ENCODE measurements at places on chromosomes 3 and 15.
A peak's percentile ranks its signal among the peaks of the same experiment; 100 is the strongest.

- DNase-seq = no peak
Measured at GRCh38 chr3:81545572-81545971, 215.9 kb downstream of the GBE1 start.

DNA sequence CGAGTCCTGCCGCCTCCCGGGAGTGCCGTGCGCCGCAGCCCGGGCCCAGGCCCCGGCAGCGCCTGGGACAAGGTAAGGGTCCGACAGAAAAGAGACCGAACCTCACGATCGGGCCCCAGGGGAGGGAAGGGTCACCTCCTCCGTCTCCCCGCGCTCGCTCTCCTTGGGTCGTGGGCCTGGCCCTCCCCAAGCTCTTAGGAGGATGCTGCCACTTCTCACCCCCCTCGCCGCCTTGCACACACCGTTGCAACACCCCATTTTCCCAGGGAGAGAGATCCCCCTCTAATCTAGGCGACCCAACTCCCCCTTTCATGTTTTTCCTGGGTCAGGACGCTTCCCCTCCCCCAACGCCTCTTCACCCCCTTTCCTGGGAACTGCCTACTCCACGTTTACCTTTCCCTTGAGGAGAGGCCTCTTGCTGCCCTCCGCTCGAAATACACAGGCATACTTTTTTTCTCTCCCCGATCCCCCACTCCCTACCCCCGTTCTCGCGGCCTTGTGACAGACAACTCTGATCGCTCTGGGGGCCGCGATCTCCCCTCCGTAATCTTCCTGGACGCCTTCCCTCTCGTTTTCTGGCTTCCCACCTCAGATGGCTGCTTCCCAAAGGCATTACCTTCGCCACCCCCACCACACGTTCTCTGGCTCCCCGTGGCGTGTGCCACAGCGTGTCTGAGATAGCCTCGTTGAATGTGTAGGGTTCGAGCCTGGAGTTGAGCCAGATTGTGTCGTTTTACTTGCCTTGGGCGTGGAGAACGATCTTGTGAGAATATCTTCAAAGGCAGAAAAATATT, 688 bp downstream of the SETD5 start:
- DNase-seq = peak; percentile 56

DNA sequence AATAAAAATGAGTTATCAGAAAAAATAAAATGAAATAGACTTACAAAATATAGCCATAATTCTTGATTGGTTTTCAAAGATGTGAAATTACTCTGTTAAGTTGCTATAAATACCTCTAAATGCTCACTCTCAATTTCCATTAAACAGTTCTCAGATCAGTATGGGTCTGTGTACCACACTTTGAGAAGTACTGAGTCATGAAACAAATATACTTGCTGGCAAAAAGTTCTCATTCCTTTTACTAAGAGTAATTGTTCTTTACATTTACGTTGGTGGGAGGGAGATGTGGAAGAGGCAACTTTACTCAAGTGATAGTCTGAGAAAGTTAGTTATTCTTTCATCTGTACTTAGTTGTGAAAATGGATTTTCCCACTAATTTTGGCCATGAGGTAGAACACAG, 96.3 kb downstream of the ZNF385D start:
- no peak for DNase-seq

- DNase-seq = no peak
Measured at GRCh38 chr3:51950899-51951298, 4.3 kb upstream of the GPR62 start.

DNA sequence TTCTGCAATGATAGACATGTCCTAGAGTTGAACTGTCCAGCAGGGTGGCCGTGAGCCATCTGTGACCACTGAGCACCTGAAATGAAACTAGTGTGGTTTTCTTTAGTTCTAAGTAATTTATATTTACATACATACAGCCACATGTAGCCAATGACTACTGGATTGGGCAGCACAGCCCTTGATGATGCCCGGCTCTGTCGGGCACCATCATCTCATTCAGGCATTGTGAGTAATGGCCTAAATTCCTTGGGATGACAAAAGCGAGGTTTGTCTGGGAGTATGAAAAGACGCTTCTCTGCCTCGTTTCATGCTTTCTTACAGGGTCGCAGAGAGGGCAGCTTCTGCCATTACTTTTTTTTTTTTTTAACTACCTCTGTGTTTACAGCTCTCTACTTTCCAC, 251.9 kb upstream of the HES1 start:
- DNase-seq = no peak

GRCh38 chr3:38552364-38552763, 56.2 kb downstream of the EXOG start:
- DNase-seq = no peak

GRCh38 chr3:16600780-16601536, 4.3 kb downstream of the DAZL start:
- DNase-seq = peak; percentile 83

DNA sequence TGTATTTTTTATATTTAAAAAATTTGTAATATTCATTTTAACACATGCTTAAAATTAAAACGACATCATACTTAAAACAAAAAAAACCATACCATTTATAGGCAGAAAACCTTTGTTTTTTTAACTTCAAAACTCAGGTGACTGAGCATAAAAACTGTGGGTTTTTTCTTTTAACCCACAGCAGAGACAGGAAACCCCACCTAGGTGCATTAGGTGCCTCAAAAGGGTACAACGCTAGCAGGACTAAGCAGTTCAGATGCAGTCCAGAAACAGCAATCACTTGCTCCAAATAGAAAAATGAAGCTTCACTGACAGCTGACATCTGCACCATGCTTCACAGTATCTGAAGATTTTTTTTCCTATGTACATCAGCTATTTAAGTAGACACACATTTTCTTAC, 52.3 kb downstream of the GLB1 start:
- DNase-seq = no peak

GRCh38 chr15:40846841-40847222, 3.0 kb downstream of the SPINT1 start:
- peak; percentile 42 for DNase-seq

- DNase-seq = no peak
Measured at GRCh38 chr3:143627336-143627735, 220.9 kb downstream of the SLC9A9 start.

- no peak for DNase-seq
Measured at GRCh38 chr3:127074900-127075360, 92.0 kb downstream of the PLXNA1 start.

GRCh38 chr3:49170744-49171118, 667 bp upstream of the KLHDC8B start:
- no peak for DNase-seq

DNA sequence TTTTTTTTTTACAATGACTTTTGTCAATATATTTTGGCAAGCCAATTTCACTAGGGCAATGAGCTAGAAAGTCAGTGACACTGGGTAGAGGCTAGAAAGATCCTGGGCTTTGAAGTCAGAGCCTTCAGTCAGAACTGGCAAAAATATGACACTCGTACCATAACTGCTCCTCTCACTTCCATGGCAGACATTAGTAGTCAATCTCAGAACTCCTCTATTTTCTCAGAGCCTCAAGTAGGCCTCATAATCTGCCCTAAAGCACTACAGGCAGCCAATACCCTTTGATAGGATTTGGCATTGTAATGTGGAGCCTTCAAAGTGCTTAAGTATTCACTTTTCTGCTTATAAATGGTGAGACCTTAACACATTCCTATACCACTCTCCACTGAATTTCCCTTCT, 67.8 kb downstream of the ADAMTS9 start:
- no peak for DNase-seq

- no peak for DNase-seq
Measured at GRCh38 chr3:190130696-190131095, 10.0 kb upstream of the P3H2 start.
